ENCODE measurements at places on chromosomes 3 and 15. TPM values are rescaled to one million over a fixed set of nuclear protein-coding genes. Genes with fewer than 3 reads are reported as not detected.

DNA sequence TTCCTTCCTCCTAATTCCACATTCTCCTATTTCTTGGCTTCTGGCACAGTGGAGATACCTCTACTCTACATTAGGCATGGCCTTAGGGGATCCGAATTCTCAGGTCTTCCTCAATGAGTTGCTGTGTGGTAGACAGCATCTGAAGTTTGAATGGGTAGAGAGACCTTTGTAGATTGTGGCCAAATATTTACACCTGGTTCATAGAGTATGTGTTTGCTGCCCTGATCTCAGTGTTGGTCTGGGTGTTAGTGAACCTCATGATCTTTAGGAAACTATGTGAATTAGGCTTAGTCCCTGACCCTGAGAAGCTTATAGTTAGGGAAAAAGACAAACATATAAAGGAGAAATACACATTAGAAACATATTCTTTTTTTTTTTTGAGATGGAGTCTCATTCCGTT lies 75.8 kb downstream of the LPP start:
- H3K27ac ChIP-seq, result no peak overlapping the region
- H3K36me3 ChIP-seq, result peaks cover 16% of the 10 kb centered on the region
- no peak overlapping the region for H3K4me3 ChIP-seq
- no peak for DNase-seq
- peaks cover 12% of the 10 kb centered on the region for H3K4me1 ChIP-seq

DNA sequence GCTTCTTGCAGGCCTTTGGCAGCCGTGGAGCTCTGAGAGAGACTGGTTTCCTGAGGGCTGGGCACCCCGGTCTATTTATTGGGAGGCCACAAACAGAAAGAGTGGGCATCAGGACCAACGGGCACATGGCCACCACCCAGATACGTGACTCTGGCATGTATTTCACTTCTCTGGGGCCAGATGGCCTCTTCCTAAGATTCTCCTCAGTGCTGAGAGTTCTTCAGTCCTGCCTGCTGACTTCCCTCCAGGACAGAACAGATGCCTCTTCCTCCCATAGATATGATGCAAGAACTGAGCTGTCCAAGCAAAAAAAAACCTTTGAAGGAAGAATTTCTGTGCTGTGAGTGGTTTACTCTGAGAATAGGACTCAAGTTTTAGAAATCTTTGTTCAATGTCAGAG lies 107.7 kb downstream of the IGF2BP2 start:
- DNase-seq, result peak; percentile 74
- H3K4me1 ChIP-seq, result peaks cover 55% of the 10 kb centered on the region
- H3K36me3 ChIP-seq, result peaks cover 29% of the 10 kb centered on the region
- H3K4me3 ChIP-seq, result peak overlapping the region; percentile 40
- no peaks in the 10 kb centered on the region for H3K27me3 ChIP-seq

- no peak overlapping the region for H3K27ac ChIP-seq
- H3K4me3 ChIP-seq, result no peak overlapping the region
- no peaks in the 10 kb centered on the region for H3K27me3 ChIP-seq
- no peak for DNase-seq
- H3K36me3 ChIP-seq, result no peaks in the 10 kb centered on the region
Measured at GRCh38 chr15:94070356-94071295, 160.7 kb upstream of the MCTP2 start.

DNA sequence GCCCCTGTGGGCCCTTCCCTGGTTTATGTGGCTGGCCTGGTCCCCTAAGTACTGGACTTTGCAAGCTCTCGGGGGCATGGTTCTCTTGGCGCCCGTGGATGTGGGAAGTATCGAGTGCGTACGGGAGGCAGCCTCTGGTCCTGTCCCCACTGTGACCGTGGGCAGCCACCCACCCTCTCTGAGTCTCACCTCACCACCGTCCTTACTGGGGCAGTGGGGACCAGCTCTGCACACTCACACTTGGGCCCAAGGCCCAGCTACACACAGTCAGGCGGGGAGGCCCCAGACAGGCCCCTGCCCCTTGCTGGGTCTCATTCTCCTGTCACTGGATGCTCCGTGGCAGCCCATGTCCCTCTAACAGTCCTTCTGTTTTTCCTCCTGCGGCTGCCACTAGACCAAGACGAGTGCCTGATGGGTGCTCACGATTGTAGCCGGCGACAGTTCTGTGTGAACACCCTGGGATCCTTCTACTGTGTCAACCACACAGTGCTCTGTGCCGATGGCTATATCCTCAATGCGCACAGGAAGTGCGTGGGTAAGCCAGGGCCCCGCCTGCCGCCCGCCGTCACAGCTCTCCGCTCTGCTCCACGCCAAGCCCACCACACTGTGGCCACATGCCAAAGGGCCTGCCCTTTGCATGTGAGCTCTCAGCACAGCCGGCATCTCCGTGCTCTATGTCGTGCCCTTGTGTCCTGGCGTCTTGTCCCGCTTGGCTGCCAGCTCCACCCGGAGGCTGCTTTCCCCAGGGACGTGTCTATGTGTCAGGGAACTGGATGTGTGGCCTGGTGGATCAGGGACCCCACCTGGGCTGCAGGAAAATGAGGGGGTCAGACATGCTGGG lies 72.7 kb downstream of the FBLN2 start:
- no peak for DNase-seq
- H3K36me3 ChIP-seq, result no peaks in the 10 kb centered on the region
- H3K27ac ChIP-seq, result no peak overlapping the region
- H3K27me3 ChIP-seq, result peaks cover 11% of the 10 kb centered on the region
- no peak overlapping the region for H3K4me3 ChIP-seq

GRCh38 chr15:91652610-91653207 lies 200.8 kb upstream of the SLCO3A1 start:
- no peaks in the 10 kb centered on the region for H3K4me1 ChIP-seq
- H3K4me3 ChIP-seq, result no peak overlapping the region
- H3K27ac ChIP-seq, result no peak overlapping the region
- H3K36me3 ChIP-seq, result no peaks in the 10 kb centered on the region
- peaks cover 3% of the 10 kb centered on the region for H3K27me3 ChIP-seq
- DNase-seq, result no peak

GRCh38 chr3:128874481-128875180 lies 4.8 kb upstream of the ACAD9 start:
- H3K4me3 ChIP-seq, result no peak overlapping the region
- H3K27me3 ChIP-seq, result no peaks in the 10 kb centered on the region
- no peak overlapping the region for H3K27ac ChIP-seq

DNA sequence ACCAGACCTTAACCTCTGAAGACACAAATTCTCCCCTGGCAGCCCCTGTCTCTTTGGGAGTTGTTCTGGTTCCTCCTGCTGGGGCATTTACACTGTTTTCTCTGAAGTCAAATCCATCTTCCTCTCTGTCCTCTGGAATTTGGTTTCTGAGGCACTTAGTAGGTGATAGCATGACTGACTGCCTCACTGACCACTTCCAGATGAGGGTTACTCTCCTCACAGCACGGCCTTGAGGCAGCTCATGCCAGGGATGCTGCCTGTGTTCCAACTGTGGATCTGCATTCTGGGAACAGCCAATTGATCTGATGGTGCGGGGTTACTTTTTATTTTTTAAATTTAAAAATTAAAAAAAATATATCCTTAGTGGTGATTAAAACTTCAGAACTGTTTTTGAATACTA lies 140.9 kb upstream of the ROPN1 start:
- H3K4me1 ChIP-seq, result no peaks in the 10 kb centered on the region
- DNase-seq, result no peak
- H3K36me3 ChIP-seq, result no peaks in the 10 kb centered on the region
- no peak overlapping the region for H3K27ac ChIP-seq

DNA sequence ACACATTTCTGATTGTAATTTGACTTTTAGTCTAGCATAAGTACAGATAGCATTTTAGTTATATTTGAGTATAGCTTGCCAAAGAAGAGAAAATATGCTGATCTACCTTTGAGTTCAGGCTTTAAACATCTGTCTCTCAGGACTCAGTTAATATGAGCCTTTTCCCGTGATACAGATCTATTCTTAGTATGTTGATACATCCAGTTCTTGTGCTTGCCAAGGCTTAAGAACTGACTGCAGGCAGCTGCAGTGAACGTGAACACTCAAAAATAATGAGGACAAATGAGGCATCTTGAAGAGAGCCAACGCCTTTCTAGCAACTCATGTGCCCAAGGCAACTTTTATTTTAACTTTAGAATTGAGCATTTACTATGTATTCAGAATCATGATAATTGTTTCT lies 325.5 kb downstream of the SI start:
- H3K27ac ChIP-seq, result no peak overlapping the region
- peaks cover 87% of the 10 kb centered on the region for H3K27me3 ChIP-seq
- H3K36me3 ChIP-seq, result no peaks in the 10 kb centered on the region
- H3K4me1 ChIP-seq, result no peaks in the 10 kb centered on the region
- DNase-seq, result no peak

GRCh38 chr15:90588427-90588826 lies 58.7 kb downstream of the CRTC3 start:
- no peak for DNase-seq
- H3K27ac ChIP-seq, result no peak overlapping the region
- H3K4me1 ChIP-seq, result peaks cover 5% of the 10 kb centered on the region
- no peaks in the 10 kb centered on the region for H3K27me3 ChIP-seq
- H3K36me3 ChIP-seq, result peaks cover 16% of the 10 kb centered on the region
- H3K4me3 ChIP-seq, result no peak overlapping the region

GRCh38 chr3:138888560-138888959 lies 53.8 kb upstream of the PIK3CB start:
- no peaks in the 10 kb centered on the region for H3K27me3 ChIP-seq
- no peaks in the 10 kb centered on the region for H3K36me3 ChIP-seq
- no peak for DNase-seq

DNA sequence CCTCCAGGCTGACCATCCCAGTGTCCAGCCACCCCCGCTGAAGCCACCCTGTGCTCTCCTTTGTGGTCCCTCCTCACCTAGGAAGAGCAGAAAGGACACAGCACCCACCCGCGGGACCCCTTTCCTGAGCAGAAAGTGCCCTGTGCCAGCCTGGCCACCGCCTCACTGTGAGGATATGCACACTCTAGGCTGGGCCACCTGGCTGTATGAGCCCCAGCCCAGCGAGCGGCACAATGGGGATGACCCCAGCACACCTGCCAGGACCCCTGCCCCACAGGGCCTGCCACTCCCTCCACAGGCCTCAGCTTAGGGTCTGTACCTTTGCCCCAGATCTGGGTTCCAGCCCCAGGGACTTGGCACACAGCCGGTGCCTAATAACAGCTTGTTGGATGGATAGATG lies 47.9 kb upstream of the FURIN start:
- H3K4me3 ChIP-seq, result no peak overlapping the region
- no peaks in the 10 kb centered on the region for H3K27me3 ChIP-seq
- H3K36me3 ChIP-seq, result no peaks in the 10 kb centered on the region

DNA sequence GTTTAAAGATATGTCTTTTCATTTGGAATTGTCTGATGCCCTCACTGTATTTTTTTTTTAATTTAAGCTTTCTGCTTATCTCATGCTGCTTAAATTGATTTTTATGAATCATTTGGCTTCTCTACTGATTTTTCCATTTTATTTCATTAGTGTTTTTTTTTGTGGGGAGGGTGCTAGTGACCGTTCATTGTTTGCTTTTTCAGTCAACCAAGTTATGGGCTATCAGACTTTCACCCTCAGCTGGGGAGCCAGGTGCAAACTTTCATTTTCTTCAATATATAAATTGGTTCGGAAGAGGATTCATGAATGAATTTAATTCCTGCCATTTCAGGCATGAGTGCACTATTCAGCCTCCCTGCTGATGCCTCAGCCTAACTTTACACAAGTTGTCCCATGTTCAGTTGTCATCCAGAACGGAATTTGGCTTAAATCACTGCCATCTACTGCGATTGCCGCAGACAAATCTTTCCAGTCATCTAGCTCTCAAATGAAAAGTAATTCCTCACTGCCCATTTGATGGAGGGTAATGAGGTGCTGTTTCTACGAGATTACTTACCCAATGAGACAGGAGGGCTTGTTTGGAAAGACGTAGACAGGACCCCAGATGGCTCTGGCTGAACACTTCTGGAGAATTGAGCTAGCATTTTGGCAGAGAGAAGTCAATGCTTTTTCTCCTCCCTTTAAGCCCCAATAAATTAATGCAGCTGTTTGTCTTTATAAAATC lies 89.9 kb upstream of the RORA start:
- no peak for DNase-seq
- H3K27me3 ChIP-seq, result peaks cover 37% of the 10 kb centered on the region
- H3K4me3 ChIP-seq, result no peak overlapping the region
- peaks cover 4% of the 10 kb centered on the region for H3K36me3 ChIP-seq

GRCh38 chr15:68655686-68656437 lies 77.1 kb downstream of the CORO2B start:
- no peaks in the 10 kb centered on the region for H3K27me3 ChIP-seq
- no peak for DNase-seq
- H3K4me3 ChIP-seq, result no peak overlapping the region
- no peak overlapping the region for H3K27ac ChIP-seq
- H3K4me1 ChIP-seq, result no peaks in the 10 kb centered on the region
- H3K36me3 ChIP-seq, result no peaks in the 10 kb centered on the region

- no peak for DNase-seq
- no peak overlapping the region for H3K27ac ChIP-seq
- no peaks in the 10 kb centered on the region for H3K27me3 ChIP-seq
- H3K4me1 ChIP-seq, result peaks cover 22% of the 10 kb centered on the region
Measured at GRCh38 chr3:100893108-100893507, 100.1 kb downstream of the ABI3BP start.

DNA sequence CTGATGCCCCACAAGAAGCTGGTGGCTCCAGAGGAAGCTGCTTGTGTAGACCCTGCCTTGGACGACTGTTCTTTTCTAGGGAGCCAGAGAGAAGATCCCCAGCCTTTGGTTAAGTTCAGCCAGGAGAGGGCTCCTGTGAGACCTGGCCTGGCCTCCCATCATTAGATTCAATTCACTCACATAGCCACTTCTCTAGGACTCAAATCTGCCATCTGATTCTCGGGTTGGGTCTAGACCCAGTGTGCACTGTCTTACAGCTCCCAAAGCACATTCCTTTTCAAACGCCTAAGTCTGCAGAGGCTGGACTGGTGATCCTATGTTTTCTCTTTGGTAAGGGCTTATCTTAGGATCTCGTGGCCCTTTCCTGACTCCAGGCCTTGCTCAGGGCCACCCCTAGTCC lies 81.7 kb upstream of the NPHP3 start:
- no peaks in the 10 kb centered on the region for H3K27me3 ChIP-seq
- no peak for DNase-seq
- no peak overlapping the region for H3K27ac ChIP-seq
- H3K4me3 ChIP-seq, result no peak overlapping the region
- no peaks in the 10 kb centered on the region for H3K36me3 ChIP-seq

DNA sequence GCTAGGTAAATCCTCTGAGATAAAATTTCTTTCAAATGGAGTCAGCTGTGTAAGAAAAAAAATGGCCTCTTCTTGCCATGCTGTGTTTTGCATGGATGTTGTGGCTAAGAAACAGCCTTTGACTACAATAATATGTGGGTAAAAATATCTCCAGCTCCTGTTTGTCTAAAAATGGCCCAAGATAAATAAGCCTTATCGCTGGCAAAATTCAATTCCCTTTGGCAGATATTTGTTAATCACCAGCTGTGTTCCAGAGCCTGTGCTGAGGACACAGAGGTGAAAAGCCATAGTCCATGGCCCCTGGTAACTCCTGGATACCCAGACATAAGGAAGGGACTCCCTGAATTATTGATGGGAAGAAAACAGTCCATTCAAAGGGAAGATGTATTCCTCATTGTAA lies 15.3 kb upstream of the RAMAC start:
- H3K4me1 ChIP-seq, result no peaks in the 10 kb centered on the region
- H3K4me3 ChIP-seq, result no peak overlapping the region
- no peaks in the 10 kb centered on the region for H3K27me3 ChIP-seq

GRCh38 chr15:100457201-100457600 lies 71.5 kb downstream of the CERS3 start:
- no peak overlapping the region for H3K27ac ChIP-seq
- H3K4me3 ChIP-seq, result no peak overlapping the region
- no peaks in the 10 kb centered on the region for H3K36me3 ChIP-seq
- no peaks in the 10 kb centered on the region for H3K27me3 ChIP-seq

OIP5 gene
- 5.7 TPM for total RNA-seq

RASL12 gene
- total RNA-seq, result not detected

GALNT15 gene
- 10.2 TPM for total RNA-seq

CCK gene
- not detected for total RNA-seq

SCG5 gene
- 4.0 TPM for total RNA-seq

SAMD7 gene
- total RNA-seq, result not detected

All from MCF 10A (cell line).